NCI-H1105 (cell line): ENCODE measurements at places on chromosomes 4 and X.
A peak's percentile ranks its signal among the peaks of the same experiment; 100 is the strongest.

DNA sequence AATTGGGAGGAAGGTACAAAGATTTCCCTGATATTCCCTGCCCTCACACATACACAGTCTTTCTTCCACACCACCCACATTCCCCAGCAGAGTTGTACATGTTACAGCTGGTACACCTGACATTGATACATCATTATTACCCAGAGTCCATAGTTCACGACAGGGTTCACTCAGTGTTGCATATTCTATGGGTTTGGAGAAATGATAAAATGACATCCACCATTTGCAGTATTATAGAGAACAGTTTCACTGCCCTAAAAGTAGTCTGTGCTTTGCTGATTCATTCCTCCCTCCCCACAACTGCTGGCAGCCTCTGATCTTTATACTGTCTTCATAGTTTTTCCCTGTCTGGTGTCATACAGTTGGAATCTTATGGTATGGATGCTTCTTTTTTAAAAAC, 15.0 kb downstream of the AGA start:
- no peak for DNase-seq

- peak; percentile 26 for DNase-seq
Observed at GRCh38 chrX:130171446-130172126, at the start of gene RAB33A. Gene RAB33A, plus strand, starts transcription at chrX:130171962. Its CDS starts 101 bp downstream, at chrX:130172063.

DNA sequence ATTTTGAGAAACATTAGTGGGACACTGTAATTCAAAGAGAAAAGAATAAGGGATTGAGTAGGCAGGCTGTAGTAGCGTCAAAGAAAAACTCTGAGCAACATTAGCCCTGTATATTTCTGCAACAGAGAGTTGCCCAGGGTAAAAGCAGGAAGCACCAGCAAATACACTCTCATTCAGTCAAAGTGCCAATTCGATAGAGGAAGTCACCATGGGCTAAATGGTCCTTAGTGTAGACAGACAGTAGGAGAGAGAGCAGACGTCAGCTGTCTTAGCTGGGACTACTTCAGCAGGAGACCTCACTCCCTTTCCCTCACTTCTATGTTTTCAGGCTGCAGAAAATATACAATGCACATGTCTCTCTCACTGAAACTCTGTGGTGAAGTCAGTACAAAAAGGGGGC, 2073.8 kb upstream of the TENM3 start:
- no peak for DNase-seq

DNA sequence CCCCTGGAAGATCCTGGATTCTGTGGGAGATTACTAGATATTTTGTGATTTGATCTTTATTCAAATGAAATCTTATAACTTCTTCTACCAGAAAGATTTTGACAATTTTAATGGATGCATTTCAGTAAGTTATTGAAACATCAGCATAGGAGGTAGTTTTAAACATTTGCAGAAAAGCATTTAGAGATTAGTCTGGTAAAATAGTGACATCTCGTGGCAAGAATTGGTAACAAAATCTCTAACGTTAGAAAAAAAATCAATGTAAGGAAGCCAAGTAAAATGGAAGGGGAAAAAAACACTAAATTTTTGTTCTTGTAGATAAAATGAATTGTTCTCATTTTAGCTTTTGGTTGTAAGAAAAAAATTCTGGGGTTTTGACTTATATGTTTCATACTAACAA, 73.3 kb downstream of the TASL start:
- peak; percentile 5 for DNase-seq

- DNase-seq = no peak
Observed at GRCh38 chr4:158936238-158936637, 166.6 kb upstream of the RAPGEF2 start.

- DNase-seq = no peak
Observed at GRCh38 chr4:76597423-76597979, 162.5 kb downstream of the SHROOM3 start.

DNA sequence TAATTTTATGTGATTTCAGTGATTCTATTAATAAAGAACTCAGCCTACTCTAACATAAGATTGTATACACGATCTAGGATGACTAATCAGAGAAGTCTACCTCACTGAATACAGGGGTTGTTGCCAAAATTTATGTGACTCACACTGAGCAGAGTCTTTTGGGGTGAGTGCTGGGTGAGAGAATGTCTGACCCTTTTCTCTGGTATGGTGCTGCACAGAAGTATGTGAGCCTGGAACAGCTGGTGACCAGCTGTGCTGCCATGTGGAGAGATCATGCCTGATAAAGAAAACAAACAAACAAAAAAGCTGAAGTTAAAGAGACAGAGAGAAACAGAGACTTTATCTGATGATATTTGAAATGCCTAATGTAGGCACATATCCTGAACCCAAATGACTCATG, 618.1 kb upstream of the GRIA3 start:
- DNase-seq = no peak

DNA sequence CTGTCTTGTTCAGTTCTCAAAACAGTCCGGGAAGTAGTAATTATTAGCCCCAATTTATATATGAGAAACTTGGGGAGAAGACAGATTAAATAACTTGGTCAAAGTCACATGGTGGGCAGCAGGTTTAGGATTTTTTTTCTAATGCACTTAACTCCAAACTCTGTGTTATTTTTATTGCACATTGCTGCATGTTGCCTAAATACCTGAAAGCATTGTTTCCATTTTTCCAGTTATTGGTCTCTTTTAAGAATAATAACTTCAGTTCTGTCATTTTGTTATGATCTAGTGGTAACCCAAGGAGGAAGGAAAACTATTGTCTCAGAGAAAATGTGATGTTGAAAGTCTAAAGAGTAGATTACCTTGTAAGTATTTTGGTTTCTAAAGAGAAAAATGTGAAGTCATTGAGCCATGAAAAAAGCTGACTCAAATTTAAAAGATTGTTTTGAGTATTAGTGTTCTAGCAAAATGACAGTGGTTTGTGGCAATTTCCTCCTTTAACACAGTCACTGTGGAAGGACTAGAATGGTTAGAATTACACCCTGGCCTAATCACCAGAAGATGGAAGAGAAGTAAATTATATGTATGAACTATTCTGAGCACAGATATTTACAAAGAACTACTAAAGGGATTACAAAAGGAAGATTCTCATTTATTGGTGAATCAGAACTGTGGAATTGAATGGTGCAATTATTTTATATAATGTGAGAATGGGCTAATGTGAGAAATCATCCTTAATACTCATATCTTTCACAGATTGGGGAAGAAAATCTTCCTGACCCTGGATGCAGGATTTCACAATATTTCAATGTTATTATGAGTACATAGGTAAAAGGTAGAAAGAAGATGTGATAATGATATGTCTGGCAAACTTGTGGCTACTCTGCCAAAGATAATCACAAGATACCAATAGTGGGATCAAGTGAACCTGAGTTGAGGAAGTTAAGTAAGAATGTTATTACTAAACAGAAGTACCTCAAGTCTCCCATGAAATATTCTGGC, 21.7 kb upstream of the CXCL8 start:
- DNase-seq = no peak

GRCh38 chr4:338759-339097, 1.1 kb downstream of the ZNF141 start:
- no peak for DNase-seq

- peak; percentile 28 for DNase-seq
Observed at GRCh38 chrX:115226929-115227328, 7.0 kb downstream of the LRCH2 start.

DNA sequence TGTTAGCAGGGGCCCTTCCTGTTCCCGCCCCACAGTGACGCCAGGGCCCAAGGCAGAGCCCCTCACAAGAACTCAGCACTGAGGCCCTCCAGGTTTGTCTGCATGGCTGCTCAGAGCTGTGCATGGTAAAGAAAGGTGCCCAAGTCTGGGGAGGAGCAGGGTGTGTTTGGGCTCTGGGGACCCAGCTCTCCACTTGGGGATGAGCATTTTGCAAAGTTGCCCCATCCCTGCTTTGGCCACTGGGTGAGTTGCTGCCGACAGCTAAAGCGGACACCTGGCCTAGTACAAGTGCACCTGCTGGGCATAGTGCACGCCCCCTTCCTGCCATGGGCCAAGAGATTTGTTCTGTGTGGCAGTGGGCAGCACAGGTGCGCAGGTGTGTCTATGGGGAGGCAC, 2.0 kb upstream of the MXD4 start:
- DNase-seq = no peak

- DNase-seq = no peak
Observed at GRCh38 chrX:10296576-10296975, 139.8 kb downstream of the CLCN4 start.

DNA sequence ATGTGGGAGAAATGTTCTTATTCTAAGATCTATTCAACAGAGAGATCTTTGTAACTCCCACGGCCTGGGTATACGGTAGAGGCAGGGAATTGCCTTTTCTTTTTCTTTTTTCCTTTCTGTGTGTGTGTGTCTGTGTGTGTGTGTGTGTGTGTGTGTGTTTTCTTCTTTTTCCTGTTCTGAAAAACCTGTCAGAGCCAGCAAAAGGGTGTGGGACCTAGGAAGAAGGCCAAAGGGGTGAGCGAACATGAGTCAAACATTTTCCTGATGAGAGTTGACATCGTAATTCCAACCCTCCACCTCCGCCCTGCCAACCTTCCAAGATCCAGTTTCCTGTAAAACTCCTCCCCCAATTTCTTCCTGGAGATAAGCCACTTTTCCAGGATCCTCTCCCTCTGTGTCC, 2.8 kb upstream of the CHIC2 start:
- DNase-seq = no peak

- DNase-seq = no peak
Observed at GRCh38 chrX:38919202-38919601, 117.9 kb downstream of the MID1IP1 start.

DNA sequence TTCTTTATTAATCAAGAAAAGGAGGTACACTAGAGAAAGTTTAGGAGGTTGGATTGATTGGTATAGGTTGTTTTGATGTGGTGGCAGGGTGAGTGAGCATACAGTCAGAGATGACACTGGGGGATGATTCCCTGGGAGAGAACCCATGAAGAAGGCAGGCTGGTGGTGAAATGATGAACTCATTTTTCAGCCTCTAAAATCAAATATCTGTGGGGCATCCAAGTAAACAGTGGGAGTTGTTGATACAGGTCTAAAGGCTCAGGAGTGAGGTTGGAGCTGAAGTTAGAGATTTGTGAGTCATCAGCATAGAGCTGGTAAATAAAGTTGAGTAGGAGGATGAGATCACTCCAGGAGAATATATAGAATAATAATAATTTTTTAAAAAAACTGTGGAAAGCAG, 10.0 kb upstream of the AP1S2 start:
- DNase-seq = no peak

DNA sequence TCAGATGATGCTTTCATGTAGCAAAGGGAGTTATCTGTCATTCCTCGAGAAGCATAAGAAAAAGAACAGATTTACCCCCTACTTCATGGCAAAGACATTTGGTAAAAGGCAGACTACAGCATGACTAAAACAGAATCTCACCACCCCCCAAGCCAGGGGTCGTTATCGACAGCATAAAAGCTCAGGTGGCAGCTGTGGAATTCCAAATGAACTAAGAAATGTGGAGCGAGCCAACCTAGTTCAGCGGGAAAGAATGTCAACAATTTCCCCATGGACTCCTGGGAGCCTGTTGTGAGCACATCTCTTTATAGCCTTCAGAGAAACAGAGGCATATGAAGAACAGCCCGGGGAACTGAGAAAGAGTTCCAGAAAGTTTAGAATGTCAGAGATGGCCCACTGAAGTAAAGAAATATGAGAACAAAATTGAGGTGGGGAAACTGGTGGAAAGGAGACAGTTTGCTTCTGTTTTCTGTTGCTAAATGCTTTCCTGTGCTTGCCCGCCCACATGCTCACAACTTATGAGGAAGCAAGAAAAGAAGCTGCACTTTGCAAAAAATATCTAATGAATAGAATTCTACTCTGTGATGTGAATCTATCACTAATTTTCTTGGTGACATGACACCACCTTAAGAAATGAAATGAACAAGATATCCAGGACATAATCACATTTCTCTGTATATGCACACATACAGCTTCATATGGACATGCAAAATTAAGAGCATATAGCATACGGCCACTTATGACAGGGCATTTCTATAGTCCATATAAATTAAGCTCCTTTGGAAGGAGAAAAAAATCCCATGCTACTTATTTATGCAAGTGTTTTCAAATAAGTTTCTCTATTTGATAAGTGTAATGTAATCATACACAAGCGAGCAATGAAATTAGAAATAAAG, 135.3 kb upstream of the MID1 start:
- no peak for DNase-seq

DNA sequence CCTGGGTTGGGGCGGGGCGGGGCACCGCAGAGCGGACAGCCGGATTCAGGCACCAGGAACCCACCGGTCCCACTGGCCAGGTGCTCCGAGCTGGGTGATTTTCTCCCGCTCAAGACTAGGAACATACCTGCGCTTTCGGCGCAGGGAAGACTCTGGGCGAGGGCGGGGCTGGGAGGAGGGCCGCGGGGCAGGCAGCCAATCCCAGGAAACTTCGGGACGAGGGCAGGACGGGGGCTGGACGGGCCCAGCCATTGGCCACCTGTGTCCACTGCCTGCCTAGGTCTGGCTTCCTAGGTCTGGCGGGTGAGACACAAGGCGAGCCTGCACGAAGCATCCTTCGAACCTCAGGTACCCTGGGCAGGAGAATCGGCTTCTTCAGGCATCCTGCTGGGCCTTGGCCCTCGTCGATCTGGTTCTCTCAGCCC, 274 bp upstream of the ERVMER34-1 start:
- no peak for DNase-seq

DNA sequence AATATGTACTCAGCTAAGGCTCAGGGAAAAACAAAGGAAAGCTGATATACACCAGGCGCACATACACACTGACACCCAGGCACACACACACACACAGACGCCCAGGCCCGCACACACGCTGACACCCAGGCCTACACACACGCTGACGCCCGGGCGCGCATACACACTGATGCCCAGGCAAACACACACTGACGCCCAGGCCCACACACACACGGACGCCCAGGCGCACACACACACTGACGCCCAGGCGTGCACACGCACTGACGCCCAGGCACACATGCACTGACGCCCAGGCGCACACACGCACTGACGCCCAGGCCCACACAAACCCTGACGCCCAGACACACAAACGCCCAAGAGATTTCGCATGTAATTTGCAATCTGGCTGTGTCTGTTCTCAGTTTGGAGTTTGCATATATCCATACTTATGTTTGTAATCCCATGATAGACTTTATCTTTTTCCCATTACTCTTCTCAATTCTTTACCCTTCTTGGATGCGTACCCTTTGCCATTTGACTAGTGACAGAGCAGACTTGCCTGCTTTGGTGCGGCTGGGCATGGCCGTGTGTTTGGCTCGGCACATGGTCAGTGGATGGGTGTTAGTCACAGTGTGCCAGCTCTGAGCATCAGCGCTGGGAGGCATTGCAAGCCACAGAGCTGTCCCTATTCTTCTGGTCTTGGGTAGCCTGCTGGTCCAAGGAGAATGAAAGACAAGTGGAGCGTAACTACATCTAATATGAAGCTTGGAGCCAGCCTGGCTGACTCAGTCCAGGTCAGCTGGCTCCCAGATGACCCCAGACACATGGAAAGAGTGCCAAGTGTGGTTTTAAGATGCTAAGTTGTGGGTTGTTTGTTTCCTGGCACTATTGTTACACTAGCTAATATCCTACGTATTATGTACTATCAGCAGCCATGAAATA, 632.4 kb upstream of the ZFP42 start:
- no peak for DNase-seq

GRCh38 chr4:144450526-144450925, 195.4 kb upstream of the HHIP start:
- DNase-seq = no peak

- DNase-seq = no peak
Observed at GRCh38 chr4:5517372-5517771, 191.0 kb downstream of the EVC2 start.

- no peak for DNase-seq
Observed at GRCh38 chrX:68461576-68461975, 28.3 kb upstream of the OPHN1 start.
